Suprapubic skin (tissue), 4 donors: ENCODE measurements at places on chromosomes 7 and 10. TPM values are rescaled to one million over a fixed set of nuclear protein-coding genes. Genes with fewer than 3 reads are reported as not detected.

DNA sequence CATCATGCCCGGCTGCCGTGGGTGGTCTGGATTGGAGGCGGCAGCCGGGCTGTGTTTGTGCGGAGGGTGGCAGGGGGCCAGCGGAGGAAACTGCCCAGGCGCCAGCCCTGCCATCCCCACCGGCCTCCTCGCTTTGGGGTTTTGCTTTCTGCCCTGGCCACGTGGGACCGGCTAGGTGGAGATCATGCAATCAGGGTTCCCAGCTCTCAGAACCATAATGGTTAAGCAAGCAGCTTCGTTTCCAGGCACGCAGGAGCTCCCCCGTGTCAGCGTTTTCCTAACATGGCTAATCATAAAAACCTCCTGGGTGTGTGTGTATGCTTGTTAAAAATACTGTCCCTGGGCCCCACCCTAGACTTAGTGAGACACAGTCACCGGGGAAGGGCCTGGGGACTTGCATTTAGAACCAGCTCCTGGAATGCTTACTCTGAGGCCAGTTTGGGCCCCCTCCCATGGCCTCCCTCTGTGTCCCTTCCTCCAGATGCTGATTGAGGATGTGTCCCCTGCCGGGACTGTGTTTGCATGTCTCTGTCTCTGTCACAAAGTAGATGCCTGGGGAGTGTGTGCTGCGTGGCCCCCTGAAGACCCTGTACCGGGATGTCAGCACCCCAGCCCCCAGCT is 119.3 kb downstream of the CUX1 start:
- no peak overlapping the region for H3K27ac ChIP-seq
- peak overlapping the region; percentile 36 for H3K4me3 ChIP-seq
- H3K36me3 ChIP-seq = no peaks in the 10 kb centered on the region
- DNase-seq = no peak
- no peaks in the 10 kb centered on the region for H3K27me3 ChIP-seq
- peaks cover 29% of the 10 kb centered on the region for H3K4me1 ChIP-seq

- H3K4me1 ChIP-seq = peaks cover 3% of the 10 kb centered on the region
- H3K27me3 ChIP-seq = no peaks in the 10 kb centered on the region
- no peak overlapping the region for H3K4me3 ChIP-seq
- H3K36me3 ChIP-seq = no peaks in the 10 kb centered on the region
Observed at GRCh38 chr7:95246831-95247370, 77.4 kb downstream of the PON1 start.

GRCh38 chr7:85074-85882 is 107.1 kb upstream of the FAM20C start:
- peaks cover 3% of the 10 kb centered on the region for H3K27me3 ChIP-seq
- DNase-seq = no peak
- H3K36me3 ChIP-seq = no peaks in the 10 kb centered on the region
- H3K4me3 ChIP-seq = no peak overlapping the region

DNA sequence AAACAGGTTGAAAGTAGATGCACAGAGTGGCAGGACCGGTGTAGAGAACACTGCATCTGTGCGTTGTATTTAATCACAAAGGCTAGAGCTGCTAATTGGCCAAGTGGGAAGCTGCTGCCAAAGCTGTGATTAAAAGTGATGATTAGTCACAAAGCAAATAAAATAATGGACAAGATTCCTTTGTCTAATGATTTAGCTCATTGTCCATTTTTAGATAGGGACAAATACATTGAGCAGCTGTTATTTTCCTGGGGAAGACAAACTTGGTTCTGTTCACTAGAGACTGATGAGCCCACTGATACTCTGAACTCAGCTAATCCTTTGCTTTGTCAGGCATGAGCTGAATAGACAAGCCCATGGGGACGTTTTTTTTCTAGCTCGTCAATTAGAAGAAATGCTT is 19.7 kb downstream of the UBE3C start:
- no peak for DNase-seq
- no peaks in the 10 kb centered on the region for H3K36me3 ChIP-seq
- H3K4me1 ChIP-seq = no peaks in the 10 kb centered on the region
- H3K27ac ChIP-seq = no peak overlapping the region
- H3K4me3 ChIP-seq = no peak overlapping the region

GRCh38 chr7:141593134-141593533 is 41.9 kb downstream of the AGK start:
- H3K27me3 ChIP-seq = no peaks in the 10 kb centered on the region
- DNase-seq = no peak
- no peaks in the 10 kb centered on the region for H3K4me1 ChIP-seq
- H3K4me3 ChIP-seq = no peak overlapping the region
- no peak overlapping the region for H3K27ac ChIP-seq

- H3K4me3 ChIP-seq = no peak overlapping the region
- H3K4me1 ChIP-seq = no peaks in the 10 kb centered on the region
- H3K27ac ChIP-seq = no peak overlapping the region
- peaks cover 4% of the 10 kb centered on the region for H3K27me3 ChIP-seq
- DNase-seq = no peak
Observed at GRCh38 chr10:23013581-23014335, 81.6 kb upstream of the MSRB2 start.

DNA sequence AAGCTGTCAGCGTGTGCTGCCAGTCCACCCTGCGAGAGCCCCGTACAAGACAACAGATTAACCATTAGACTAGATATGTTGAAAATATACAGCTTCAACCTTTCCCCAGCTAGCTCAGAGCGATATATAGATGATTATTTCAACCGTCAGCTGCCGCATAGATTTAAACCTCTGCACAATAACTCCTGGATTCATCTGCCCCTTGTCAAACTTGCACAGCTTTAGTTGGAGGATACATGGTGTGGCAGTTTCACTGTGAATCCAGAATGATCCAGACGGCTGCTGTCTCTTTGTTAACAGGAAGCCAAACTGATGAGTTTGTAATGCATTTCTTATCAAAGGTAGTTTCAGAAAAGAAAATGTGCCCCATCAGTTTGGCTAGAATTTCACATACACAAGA is 659.7 kb downstream of the KCNMA1 start:
- H3K36me3 ChIP-seq = no peaks in the 10 kb centered on the region
- no peaks in the 10 kb centered on the region for H3K27me3 ChIP-seq
- no peak overlapping the region for H3K27ac ChIP-seq
- peaks cover 5% of the 10 kb centered on the region for H3K4me1 ChIP-seq

DNA sequence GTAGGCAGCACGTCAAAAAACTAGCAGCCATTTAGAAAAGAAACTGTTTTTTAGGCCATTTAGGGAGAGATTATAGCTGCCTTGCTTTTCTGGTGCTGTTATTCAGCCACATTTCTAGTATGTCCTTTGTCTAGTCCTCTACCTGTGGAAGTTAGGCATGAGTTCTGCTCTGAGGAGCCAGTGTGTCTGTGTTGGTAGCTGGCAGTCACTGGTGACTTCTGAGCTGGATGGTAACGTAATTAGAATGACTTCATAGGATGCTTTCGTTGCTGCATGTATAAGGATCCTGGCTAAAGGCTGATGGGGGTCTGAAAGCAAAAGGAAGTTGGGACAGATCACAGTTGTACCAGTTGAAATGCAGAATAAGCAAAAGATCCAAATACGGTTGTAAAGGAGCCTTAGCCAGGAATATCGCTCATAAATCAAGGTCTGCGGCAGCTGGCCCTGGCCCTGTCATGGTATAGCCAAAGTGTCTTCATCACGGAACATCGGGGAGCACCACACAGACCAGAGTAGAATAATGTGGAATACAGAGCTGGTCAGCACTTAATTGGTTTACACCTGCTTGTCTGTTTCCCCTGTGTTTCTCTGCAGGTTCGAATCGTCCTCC is 226.7 kb downstream of the EXOC4 start:
- H3K27me3 ChIP-seq = no peaks in the 10 kb centered on the region
- H3K4me1 ChIP-seq = no peaks in the 10 kb centered on the region
- no peak for DNase-seq
- H3K36me3 ChIP-seq = peaks cover 27% of the 10 kb centered on the region
- no peak overlapping the region for H3K4me3 ChIP-seq
- H3K27ac ChIP-seq = no peak overlapping the region

DNA sequence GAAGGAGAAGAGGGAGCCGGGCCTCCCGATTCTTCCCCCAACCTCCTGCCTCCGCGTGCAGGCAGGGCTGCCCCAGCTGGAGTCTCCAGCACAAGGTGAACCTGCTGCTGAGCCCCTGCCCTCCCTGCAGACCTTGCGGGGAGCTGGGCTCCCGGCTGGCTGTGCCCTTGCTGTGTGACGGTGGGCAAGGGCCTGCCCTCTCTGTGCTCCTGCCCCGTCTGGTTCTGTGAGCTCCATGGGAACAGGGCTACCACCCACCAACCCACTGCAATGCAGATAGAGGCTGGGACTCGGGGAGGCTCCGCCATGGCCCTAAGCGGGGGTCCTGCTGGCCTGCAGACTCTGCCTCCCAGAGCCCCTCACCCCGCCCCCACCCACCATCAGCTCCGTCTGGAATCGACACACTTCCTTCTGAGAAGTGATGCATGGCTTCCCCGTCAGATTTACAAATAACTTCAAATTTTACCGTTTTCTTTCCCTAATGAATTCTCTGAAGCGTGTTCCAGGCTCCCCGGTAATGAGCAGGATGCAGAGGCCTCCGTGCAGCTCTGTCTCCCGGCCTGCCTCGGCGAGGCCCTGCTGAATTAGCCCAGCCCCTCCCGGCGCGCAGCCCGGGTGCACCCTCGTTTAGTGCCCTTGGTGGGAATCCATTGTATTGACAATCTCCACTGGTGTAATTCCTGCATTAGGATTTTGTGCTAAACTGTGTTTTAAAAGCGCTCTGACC is 111.0 kb downstream of the MICALL2 start:
- no peaks in the 10 kb centered on the region for H3K4me1 ChIP-seq
- H3K4me3 ChIP-seq = no peak overlapping the region

DNA sequence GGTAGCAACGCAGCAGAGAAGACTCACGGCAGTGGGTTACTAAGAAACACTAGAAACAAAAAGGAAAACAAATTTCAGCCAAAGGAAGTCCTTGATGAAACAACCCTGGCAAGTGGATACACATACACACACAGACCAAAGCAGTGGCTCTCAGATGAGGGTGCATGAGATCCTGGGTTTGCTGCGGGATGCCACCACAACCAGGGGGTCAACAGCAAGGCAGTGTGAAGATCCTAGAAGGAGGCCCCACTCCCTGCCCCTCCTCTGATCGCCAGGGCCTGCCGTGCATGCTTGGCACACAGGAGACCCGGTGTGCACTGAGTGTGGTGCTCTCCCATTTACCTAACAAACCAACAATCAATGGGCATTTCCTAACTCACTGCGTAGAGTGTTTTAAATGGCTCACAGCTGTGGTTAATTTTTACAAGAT is 252.3 kb upstream of the KLF14 start:
- peaks cover 83% of the 10 kb centered on the region for H3K4me1 ChIP-seq
- H3K4me3 ChIP-seq = no peak overlapping the region
- H3K27ac ChIP-seq = peak overlapping the region; percentile 63
- DNase-seq = no peak
- H3K36me3 ChIP-seq = peaks cover 10% of the 10 kb centered on the region

DNA sequence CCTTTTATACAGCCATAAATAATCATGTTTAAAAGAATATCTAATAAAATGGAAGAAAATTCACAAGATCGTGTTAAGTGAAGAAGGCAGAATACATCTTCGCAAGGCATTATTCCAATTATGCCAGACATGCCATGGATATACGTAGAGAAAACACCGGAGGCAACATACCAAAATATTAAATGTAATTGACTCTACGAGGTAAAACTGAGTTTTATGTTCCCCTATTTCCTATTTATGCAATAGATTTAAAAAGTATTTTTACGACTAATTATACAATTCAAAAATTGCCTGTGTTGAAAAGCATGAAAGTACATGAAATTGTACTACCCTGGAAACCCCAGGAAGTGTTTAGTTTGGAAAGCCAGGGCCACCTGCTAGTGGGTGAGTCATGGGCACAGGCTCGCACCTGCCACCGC is 936 bp upstream of the REPIN1 start:
- no peak for DNase-seq
- H3K36me3 ChIP-seq = peaks cover 17% of the 10 kb centered on the region
- no peaks in the 10 kb centered on the region for H3K27me3 ChIP-seq
- H3K27ac ChIP-seq = peak overlapping the region; percentile 93
- H3K4me3 ChIP-seq = peak overlapping the region; percentile 75

DNA sequence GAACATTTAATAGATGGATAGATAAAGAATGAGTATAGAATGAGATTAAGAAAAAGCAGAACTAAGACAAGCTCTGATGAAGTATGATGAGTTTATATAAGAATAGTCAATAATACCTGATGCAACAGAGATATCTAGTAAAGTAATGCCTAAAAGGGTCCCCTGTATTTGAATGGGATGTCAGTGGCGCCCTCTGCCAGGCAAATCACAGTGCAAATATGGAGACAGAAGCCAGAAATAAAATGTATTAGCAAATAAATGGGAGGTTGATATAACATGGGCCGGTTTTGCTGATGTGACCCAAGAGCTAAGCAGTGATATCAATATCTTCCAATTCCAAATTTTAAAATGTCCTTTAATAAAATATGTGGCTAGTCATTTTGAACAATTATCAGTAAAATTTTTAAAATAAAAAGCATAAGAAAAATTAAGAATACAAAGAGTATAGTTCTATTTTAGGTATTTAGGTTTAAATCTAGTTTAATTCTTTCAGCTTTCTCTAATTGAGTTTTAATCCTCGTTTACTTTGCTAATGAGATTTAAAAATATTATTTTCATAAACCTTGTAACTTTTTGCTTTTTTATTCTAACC is 62.6 kb downstream of the ADK start:
- H3K4me3 ChIP-seq = no peak overlapping the region
- no peak for DNase-seq
- no peaks in the 10 kb centered on the region for H3K27me3 ChIP-seq

DNA sequence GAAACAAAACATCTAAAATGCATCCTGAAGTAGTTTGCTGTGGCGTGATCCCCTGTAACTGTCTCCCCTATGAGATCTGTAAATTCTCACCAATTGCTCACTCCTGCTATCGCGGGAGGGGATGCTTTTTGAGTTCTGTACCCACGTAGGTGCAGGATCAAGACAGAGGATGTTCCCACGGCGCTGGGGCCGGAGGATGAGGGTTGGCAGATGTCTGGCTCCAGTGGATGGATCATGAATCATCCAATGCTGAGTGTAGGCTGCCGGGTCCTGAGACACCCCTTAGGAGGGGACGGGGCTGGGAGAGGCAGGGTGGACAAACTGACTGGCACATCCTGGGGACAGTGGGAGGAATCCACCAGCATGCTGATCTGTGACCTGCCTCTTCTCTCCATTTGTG is 224.4 kb downstream of the USP6NL start:
- H3K27me3 ChIP-seq = no peaks in the 10 kb centered on the region
- no peaks in the 10 kb centered on the region for H3K36me3 ChIP-seq
- H3K27ac ChIP-seq = no peak overlapping the region
- no peak for DNase-seq
- no peak overlapping the region for H3K4me3 ChIP-seq
- no peaks in the 10 kb centered on the region for H3K4me1 ChIP-seq

The PKD1L1 gene
- total RNA-seq = not detected

The SHH gene
- 0.21 TPM for total RNA-seq

The FAM13C gene
- total RNA-seq = 21.8 TPM
